A549 treated with CORT108297 at 1 μM for 4 hours (cell line): ENCODE measurements at places on chromosomes 4 and X. TPM values are rescaled to one million over a fixed set of nuclear protein-coding genes. Genes with fewer than 3 reads are reported as not detected.

Gene GNRHR
- total RNA-seq, result not detected in 5 replicates

Gene ATP2B3
- 0.05 to 0.25 TPM (median 0.17 TPM) in 5 replicates for total RNA-seq

Gene MAP7D2
- total RNA-seq, result 5.2 to 6.4 TPM (median 6.0 TPM) in 5 replicates

Gene CFAP47
- not detected in 5 replicates for total RNA-seq

Gene LRCH2
- total RNA-seq, result 0.02 to 0.03 TPM (median 0.02 TPM) in 3 of 5 replicates, not detected in the others

Gene UXT
- total RNA-seq, result 147 to 192 TPM (median 175 TPM) in 5 replicates

Gene GPRIN3
- 2.8 to 5.9 TPM (median 4.7 TPM) in 5 replicates for total RNA-seq

Gene HPSE
- 1.1 to 1.7 TPM (median 1.4 TPM) in 5 replicates for total RNA-seq

Gene TRIM2
- 0.44 to 0.87 TPM (median 0.69 TPM) in 5 replicates for total RNA-seq

Gene BGN
- not detected in 5 replicates for total RNA-seq

Gene NDUFB11
- 140 to 183 TPM (median 170 TPM) in 5 replicates for total RNA-seq
